Activated T-cell treated with anti-CD3 and anti-CD28 coated beads, Interleukin-2, amount 50 U/mL, for 72 hours (primary cell): ENCODE measurements at places on chromosomes 2 and 18.

- DNase-seq = no peak
These were observed 235.0 kb upstream of the RGPD4 start for GRCh38 chr2:107591561-107592279.

DNA sequence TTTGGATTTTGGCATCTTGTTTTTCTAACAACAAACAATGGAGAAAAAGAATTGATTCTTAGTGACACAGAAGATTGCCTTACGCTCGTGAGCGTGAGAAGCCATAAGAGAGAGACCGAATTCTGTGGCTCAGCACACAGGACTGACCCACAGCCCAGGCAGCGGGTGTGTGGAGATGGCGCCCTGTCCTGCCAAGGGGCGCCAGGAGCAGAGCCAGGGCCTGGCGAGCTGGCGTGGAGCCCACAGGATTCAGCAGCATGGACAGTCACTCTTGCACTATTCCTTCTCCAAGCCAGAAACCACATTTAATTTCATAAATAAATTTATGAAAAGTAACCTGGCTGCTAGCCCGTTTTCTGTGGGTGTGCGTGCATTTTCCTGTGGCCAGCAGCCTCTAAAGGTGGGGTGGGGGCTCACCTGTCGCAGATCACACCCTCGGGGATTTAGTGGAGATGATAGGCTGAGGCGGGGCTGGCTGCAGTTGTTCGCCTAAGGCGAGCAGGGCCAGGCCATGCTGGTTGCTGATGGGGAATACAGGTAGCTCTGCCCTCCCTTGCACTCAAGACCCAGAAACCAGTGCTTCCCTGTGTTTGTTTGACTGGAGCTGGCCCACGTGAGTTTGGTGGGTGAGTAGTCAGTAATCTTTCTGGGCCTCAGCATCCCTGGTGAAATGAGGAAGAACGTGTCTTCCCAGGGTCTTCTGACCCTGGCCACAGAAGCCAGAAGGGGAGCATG, 46.2 kb downstream of the FAM168B start:
- no peak for DNase-seq

DNA sequence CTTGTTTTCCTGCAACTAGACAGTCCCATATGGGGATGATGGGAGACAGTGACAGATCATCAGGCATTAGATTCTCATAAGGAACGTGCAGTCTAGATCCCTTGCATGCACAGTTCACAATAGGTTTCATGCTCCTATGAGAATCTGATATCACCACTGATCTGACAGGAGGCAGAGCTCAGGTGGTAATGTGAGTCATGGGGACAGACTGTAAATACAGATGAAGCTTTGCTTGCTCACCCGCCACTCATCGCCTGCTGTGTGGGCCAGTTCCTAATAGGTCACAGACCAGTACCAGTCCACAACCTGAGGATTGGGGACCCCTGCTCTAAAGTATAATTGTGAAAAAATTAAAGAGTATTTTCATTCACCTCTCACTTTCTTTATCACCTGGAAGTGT, 23.6 kb upstream of the RAB1A start:
- DNase-seq = no peak

GRCh38 chr2:144183727-144184126, 336.2 kb downstream of the ZEB2 start:
- peak; percentile 82 for DNase-seq

GRCh38 chr2:48715042-48715899, 40.3 kb downstream of the LHCGR start:
- DNase-seq = no peak

DNA sequence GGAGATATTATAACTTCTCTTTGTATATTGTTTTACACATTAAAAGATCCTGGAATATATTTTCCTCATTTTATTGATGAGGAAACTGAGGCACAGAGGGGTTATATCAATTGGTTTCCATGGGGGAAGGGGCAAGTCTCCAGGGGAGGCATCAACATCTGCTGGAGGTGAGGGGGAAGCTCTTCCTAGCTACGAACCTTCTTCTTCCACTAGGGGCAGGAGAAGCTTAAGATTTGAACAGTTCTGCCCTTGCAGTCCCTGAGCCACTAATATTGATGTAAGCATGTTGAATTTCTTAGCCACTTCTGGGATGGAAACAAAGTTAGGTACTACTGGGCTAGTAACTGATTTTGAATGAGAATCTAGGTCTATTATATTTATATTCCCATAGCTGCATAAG, 140.1 kb upstream of the AQP4 start:
- no peak for DNase-seq

- no peak for DNase-seq
These were observed 437.2 kb upstream of the LYPD1 start for GRCh38 chr2:133107058-133107815.

- DNase-seq = no peak
These were observed 30.7 kb upstream of the REG3G start for GRCh38 chr2:78994789-78995188.

DNA sequence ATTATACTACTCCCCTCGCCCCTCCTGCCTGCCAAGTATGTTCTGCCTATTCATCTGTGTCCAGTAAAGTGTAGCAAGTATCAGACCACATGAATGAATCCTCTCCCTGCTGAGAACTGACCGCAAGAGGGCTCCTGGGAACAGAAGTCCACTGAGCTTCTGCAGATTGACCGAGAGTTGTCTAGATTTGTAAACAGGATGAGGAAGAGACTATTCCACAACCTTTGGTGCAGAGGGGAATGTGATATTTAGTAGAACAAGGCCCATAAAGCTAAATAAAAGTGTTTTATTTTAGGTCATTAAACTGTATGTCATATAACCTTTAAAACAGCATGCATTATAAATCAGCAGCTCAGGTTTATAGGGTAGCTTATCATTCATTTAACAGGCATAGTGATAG, 377.0 kb downstream of the DCC start:
- DNase-seq = no peak

- no peak for DNase-seq
These were observed 51.2 kb upstream of the HAAO start for GRCh38 chr2:42843611-42844010.

DNA sequence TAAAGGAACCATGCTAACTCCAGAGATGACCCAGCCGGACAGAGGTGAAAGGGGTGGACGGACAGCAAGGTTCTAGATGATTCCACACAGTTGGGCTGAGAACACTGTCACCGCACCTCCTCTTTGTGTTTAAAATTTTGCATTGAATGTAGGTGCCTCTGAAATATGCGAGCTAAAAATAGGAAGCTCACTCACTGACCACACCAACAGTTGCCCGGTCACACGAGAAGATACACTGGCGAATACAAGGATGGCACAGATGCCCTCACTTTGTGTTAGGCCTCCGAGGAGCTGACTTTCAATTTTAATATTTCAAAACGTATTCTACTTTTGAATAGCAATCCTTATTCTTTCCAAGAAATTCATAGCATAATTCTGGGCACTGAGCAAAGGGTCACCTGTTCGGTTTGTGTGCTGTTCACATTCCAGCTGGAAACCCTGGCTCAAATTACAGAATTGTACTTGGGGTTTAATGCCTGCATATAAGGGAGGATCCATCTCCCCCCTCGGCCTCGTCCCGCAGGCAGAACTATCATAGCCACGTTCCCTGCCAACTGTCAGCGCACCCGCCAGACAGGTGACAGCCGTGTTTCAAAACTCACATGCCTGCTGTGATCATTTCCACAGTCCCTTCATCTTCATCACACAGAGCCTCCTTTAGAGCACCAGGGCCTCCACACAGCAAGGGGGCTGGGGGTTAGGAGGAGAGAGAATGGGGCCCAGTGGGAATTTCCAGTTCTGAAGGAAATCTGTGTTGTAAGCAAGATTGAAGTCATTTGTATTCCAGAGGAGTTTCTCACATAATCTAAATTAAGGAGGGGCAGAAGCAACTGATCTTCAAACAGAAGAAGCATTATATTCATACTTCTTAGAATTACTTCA, 48.2 kb downstream of the ADI1 start:
- no peak for DNase-seq

GRCh38 chr18:54181856-54182602, 42.4 kb downstream of the MBD2 start:
- DNase-seq = no peak

GRCh38 chr2:15584767-15585469, 6.8 kb upstream of the DDX1 start:
- no peak for DNase-seq

DNA sequence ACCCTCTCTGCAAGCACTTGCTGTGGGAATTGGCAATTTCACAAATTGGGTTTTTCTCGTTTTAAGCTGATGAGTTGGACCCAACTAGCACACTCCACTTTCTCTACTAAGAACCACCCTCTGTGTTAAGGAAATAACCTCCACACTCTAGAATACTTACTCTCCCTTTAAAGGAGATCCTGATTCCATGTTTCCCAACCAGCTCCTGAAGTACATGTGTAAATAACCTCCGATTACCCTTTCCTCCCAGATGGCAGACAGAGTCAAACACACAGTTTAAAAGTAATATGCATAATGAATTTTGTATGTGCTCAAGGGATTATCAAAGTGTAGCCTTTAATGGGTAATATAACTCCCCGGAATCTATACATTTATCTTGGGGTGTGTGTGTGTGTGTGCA, 171.3 kb upstream of the OSR1 start:
- no peak for DNase-seq

DNA sequence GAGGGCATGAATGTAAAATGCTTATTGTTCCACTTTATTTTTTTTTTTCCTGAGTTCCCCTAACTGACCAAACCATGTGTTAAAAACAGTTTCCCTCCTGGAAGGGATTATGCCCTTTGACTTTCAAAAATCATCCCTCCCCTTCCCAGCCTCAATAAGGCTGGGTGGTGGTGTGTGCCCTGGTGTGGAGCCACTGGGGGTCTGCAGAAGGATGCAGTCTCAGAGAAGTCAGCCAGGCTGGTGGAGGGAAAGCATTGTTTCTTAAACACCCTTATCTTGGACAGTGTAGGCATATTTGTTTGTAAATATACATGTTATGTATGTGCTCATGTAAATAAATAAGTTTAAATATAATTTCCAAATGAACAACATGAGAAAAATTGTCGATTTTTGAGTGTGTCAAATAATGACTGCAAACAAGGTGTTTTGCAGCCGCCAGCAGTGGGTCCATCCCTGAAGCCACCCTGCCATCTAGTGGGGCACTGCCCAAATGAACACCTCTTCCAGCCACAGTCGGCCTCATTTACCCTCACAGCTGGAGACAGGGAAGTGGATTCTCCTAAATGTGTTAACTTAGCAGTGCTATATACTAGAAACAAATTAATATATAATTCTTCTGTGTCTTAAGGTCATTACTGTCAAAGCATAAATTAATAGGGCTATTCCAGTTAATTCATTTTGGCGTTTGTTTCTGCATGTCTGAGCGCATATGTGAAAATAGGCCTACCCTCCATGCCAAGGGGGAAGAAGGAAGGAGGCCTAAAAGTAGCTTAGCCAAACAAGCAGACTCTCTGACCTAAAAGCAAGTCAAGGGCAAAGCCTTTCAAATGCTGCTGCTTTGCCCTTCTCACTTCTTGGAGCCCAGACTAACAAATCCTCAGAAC, 209.6 kb upstream of the PIK3C3 start:
- DNase-seq = peak; percentile 15

DNA sequence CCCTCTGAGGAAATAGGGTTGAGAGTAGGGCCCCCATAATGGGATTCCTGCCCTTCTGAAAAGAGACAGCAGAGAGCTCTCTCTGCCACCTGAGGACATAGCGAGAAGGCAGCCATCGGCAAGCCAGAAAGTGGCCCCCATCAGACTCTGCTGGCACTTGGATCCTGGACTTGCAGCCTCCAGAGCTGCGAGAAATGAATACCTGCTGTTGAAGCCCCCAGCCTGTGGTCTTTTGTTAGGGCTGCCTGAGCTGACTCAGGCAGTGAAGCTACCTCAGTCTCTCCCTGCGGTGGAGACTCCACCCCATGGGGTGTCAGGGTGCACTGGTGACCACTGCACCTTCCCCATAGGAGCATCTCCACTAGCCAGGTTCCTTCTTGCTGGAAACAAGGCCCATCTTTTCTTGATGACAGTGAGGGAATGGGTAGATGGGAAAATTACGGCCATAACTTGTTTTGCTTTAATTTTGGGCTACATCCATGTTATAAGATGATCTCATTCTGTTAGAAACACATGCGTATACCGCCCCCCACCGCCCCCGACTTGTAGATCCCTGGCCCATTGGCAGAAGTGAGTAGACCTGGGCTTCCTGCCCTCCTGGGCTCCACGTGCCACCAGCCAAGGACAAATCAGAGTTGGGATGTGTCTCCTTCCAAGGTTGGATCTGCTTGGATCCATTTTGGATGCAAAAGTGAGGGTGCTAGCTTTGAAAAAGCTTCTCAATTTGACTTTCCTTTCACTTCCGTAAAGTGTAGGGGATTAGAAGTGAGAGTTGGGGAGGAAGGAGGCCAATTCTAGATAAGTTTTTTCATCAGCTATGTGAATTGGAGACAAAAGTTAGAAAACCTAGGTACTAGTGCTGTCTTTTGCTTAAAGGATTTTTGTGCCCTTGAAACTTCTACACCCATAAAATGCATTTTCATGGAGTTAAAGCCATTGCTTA, 42.9 kb downstream of the NCK2 start:
- no peak for DNase-seq

GRCh38 chr2:164028814-164029534, 293.2 kb upstream of the FIGN start:
- no peak for DNase-seq

- DNase-seq = no peak
These were observed 659.5 kb downstream of the TSN start for GRCh38 chr2:122414902-122415301.

- no peak for DNase-seq
These were observed 6.1 kb upstream of the CCDC102B start for GRCh38 chr18:68791801-68792200.

DNA sequence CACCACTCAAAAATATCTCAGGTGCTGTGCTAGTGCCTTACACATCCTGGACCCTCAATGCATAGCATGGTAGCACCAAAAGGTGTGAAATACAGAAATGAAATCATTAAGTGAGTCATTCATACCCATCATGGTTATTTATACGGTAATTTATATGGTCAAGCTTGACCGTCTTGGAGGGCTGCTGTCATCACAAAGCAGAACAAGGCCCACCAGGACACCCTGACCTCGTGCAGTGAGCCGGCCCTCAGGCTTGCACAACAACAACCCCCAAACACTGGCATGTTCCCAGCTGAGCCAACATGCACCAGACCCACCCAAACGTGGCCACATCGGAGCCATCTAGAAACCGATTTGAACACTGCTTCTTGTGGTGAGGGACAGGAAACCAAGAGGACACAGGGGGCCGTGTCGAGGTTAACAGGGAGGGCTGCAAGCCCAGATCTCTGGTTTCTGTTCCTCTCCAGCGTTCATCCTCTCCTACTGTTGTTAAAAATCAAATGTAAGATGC, 378.5 kb upstream of the ID2 start:
- peak; percentile 81 for DNase-seq

GRCh38 chr2:177641331-177641730, 248.8 kb downstream of the AGPS start:
- no peak for DNase-seq

GRCh38 chr18:66124394-66124793, 373.6 kb downstream of the CDH7 start:
- DNase-seq = no peak

- no peak for DNase-seq
These were observed 9.9 kb downstream of the MAB21L4 start for GRCh38 chr2:240886023-240886565.
